Liver (tissue), 10 donors: ENCODE measurements at places on chromosomes 6 and 20. TPM values are rescaled to one million over a fixed set of nuclear protein-coding genes. Genes with fewer than 3 reads are reported as not detected.

DNA sequence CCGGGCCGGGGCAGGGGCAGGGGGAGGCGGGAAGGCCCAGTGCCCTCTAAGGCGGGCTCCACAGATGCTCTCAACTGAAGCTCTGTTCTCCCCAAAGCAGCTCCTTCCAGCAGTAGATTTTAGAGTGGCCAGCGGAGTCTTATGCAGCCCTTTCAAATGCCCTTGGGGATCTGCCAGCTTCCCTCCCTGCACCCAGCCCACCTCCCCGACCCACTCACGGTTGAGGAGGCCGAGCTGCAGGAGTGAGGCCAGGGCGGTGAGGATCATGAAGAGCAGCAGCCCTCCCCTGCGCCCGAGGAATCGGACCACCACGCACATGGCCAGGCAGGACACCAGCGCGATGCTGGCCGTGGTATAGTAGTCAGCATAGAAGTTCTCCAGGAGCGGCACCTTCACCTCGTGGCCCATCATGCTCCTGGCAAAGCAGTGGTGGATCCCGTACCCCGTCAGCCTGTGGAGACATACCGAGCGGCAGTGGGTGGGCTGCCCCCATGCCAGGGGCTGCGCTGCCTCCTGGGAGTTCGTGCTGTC, 28.0 kb downstream of the PSMG4 start:
- DNase-seq, result no peak

GRCh38 chr6:129493354-129493902, 216.5 kb downstream of the ARHGAP18 start:
- DNase-seq, result no peak

- no peak for DNase-seq
Measured at GRCh38 chr20:20435453-20435852, 67.5 kb downstream of the INSM1 start.

DNA sequence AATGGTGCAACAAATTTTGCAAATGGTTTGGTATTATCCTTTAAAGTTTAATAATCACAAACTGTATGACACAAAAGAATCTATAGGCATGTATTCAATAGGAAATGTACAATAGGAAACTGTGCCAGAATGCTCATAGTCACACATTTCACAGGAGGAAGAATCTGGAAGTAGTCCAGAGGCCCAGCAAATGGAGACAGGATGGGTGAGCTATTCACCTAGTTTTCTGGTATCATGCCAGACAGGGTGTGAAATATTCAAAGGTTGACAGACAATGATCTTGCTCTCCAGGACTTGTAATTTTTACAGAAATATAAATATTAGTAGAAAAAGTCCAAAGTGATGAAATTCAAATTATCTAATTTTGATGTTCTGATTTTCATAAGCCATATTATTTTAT, 520.1 kb upstream of the IMPG1 start:
- no peak for DNase-seq

Gene OXT
- total RNA-seq, result 6.5 TPM

Gene HLA-DPB1
- 24.5 TPM for total RNA-seq

Gene SLC12A5
- not detected for total RNA-seq

DNA sequence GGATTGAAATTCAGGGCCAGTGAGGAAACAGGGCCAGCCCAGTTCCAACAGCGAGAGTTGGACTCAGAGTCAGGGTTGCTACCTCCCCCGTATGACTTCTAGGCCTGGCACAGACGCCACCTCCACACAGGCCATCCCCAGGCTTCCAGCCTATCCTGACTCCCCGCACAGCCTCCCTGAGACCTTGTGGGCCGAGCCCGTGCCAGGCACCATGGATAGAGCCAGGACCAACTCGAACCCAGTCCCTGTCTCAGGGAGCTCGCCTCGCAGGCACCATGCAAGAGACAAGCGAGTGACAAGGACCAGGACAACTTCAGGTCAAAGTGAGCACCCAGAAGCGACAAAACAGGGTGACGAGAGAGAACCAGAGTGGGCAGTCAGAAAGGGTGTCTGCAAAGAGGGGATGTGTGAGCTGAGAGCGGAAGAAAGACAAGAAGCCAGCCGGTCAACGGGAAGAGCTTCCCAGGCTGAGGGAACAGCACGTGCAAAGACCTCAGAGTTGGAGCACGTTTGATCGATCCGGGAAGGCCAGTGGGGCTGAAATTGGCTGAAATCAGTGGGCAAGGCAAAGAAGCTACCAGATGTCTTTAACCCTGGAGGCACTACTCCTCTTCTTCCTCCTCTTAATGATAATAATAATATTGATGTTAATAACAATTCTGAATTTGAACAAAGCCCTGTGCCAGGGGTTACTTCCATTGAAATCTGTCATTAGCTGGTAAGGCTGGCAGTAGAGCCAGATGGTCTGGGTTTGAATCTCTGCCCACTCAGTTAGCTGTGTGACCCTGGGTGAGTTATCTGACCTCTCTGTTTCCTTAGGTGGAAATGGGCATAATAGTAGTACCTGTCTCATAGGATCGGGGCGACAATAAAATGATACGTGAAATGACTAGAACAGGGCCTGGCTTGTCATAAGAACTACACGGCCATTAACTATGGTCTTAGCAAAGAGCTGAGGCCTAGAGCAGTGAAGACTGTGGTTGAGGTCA, 45.0 kb downstream of the KIAA1755 start:
- DNase-seq, result no peak

Gene SLC32A1
- total RNA-seq, result not detected

DNA sequence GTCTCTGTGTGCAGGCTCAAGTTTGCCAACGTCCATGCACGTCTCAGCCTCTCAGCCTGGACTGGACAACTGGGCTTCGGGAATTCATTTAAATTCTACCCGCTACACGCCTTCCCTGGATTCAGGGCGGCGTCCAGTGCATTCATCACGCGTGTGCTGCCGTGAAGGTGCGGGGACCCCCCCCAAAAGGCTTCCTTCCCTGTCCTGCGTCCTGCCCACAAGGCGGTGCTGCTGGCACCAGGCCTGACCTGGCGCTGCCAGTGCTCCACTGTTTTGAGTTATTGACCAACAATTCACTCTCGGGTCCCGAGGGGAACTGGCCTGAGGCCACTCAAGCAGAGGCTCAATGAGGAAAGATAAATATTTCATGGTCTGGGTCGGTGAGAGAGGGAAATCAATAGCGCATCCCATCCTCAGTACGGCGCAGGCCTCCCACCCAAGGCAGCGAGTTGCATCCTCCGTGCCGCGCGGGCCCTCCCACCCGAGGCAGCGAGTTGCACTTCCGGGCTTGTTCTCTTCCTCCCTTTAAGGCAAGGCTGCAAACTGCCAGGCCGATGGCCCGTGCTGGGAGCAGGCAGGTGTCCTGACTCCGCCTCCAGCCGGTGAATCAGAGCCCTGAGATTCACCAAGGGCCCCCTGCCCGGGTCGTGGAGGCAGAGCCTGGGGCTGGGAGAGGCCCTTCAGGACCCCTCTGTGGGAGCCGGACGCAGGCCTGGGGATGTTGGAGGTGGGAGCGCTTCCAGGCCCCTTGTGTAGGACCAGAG, 22.8 kb upstream of the BHLHE23 start:
- DNase-seq, result no peak

DNA sequence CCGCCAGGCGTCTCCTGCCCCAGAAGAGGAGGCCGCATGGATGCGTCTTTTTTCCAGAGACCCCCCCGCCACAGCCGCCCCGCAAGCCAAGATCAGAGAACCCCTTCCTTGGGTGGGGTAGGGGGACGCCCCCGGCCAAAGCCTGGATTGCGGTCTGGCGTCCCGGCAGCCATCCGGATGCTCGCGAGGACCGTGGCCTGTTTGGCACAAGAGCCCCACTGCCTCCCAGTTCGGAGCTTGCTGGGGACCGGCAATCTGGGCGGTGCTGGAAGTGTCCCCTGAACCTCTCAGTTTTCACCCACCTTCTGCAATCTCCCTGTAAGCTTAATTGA, 924 bp downstream of the FAM162B start:
- no peak for DNase-seq

Gene ULBP2
- total RNA-seq, result 0.14 TPM

DNA sequence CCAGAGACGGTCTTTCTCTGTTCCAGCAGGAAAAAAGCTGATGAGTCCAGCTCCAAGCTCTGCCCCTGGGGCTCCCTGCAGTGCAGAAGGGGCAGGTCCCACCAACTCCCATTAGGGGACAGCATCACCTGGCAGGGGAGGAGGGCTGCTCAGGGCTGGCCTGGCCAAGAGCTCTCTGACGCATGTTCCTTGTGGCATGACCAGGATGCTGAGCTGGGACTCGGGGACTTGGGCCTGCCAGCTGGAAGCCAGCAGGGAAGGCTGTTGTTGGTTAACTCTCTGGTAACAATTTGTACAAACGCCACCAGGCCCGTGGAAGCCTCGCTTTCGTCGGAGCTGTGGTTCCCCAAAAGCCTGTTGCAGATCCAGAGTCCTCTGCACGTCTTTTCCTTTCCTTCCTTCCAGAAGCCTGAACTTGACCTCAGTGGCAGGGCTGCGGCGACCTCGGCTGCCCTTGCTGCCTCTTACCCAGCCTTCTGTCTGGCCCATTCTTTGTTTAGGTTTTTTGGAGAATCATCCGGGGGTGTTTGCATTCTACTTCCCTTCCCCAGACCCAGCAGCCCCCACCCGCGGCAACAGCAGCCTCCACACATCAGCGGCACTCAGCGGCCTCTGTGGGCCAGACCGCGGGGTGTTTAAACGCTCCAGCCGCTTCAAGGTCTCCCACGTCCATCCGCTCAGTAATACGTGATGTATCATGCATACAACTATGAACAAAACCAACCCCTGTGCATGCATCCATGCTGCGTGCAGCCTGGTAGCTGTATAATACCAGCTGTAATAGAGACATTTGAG, 63.3 kb downstream of the GNAS-AS1 start:
- DNase-seq, result no peak

DNA sequence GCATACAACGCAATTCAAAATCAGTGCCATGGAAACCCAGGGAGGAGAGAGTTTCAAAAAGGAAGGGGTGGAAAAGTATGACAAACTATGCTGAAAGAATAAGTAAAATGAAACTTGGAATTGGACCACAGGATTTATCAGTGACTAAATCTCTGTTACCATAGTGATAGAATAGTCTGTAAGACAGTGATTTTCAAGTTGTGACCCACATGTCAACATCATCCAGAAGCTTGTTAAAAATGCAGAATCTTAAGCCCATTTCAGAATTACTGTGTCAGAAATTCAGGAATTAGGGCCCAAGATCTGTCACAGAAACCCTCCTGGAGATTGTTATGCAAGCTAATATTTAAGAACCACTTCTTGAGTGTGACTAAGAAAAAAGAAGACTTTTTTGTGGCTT, 417.7 kb upstream of the JAG1 start:
- no peak for DNase-seq

- DNase-seq, result no peak
Measured at GRCh38 chr20:34320861-34321260, 17.7 kb upstream of the AHCY start.

DNA sequence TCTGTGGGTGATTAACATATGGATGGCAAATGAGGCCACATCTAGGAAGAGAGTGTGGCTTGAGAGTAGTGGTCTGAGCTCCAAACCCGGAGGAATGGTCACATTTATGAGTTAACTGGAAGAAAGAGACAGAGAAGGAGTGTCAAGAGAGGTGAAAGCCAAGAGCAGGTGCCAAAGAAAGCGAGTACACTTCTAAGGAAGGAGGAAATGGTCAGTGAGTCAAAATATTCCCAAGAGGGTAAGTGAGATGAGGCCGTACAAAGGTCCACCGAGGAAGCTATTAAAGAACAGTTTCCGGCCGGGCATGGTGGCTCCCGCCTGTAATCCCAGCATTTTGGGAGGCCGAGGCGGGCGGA, 104.5 kb upstream of the RNF24 start:
- no peak for DNase-seq

GRCh38 chr6:135779213-135779612, 72.3 kb upstream of the PDE7B start:
- no peak for DNase-seq

DNA sequence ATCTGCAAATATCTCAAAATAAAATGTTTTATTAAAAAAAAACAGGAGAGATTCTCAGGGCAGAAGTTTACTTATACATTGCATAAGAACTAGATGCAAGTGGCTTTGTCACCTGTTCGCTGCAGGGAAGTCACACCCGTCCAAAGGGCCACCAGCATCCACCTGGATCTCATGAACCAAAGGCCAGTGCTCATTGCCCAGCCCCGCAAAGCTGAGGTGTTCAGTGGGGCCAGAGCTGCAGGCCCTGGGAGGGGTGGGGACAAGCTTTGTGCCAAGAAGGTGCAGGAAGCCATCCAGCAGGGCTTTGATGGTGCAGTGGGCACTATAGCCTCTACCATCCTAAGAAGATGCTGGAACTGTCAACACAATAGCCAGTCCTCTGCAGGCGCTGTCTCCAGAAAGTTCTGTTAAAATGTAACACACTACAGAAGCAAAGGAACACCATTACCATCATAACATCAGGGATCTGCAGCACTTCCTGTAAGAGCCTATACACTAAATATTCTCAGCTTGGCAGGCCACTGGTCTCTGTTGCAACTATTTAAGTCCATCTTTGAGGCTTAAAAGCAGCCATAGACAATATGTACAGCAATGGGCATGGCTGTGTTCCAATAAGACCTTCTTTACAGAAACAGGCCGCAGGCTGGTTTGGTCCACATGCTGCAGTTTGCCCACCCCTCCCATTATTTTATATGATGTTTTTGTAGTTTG, 15.7 kb upstream of the CD93 start:
- no peak for DNase-seq

Gene TREM1
- 1.3 TPM for total RNA-seq

- DNase-seq, result no peak
Measured at GRCh38 chr6:148151896-148152643, 190.6 kb upstream of the SASH1 start.

- no peak for DNase-seq
Measured at GRCh38 chr6:52301326-52301725, 16.8 kb upstream of the MCM3 start.

GRCh38 chr20:58213121-58213520, 15.3 kb downstream of the ANKRD60 start:
- no peak for DNase-seq

DNA sequence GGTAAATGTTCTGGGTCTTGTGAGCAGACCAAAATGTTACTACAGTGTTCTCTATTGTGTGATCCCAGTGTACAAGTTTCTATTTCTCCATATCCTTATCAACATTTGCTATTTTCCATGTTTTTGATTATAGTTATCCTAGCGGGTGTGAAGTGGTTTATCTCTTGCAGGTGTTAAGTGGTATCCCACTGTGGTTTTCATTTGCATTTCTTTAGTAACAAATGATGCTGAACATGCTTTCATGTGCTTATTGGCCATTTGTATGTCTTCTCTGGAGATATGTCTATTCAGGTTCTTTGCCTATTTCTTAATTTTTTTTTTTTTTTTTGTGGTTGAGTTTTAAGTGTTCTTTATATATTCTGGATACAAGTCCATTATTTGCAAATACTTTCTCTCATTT, 35.5 kb downstream of the NSFL1C start:
- no peak for DNase-seq
